ENCODE measurements at places on chromosomes 16 and 17.

DNA sequence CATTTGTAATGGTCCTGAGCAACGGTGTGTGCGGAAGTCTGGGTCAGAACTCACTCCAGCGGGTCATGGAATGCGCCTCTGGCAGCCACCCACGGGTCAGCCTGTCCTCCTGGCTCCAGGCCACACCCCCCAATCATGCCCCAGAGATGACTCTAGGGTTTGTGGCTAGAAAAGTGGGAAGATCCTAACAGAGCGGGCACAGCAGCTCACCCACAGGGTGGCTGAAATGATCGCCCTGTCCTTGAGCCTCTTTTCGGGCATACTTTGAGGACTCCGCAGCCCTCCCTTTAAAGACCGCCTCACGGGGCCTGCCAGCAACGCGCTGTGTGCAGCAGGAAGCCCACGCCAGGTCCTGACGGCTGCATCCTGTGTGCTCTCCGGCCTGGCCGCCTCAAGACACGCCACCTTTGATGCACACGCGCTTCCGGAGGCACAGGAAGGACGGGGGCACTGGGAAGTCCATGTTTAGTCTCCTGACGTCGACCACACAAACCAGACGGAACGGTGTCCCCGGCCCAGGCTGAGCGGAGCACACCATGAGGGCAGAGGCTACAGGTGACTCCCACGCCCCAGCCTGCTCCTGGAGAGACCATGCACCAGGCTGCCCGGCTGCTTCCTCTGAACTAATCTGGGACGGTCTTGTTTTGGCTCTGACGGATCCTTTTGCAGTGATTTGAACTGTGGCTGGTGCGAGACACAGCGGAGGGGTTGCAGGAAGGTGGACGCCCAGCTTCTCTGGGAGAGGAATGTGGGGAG is 92.9 kb downstream of the TBC1D16 start:
- no peak for DNase-seq

DNA sequence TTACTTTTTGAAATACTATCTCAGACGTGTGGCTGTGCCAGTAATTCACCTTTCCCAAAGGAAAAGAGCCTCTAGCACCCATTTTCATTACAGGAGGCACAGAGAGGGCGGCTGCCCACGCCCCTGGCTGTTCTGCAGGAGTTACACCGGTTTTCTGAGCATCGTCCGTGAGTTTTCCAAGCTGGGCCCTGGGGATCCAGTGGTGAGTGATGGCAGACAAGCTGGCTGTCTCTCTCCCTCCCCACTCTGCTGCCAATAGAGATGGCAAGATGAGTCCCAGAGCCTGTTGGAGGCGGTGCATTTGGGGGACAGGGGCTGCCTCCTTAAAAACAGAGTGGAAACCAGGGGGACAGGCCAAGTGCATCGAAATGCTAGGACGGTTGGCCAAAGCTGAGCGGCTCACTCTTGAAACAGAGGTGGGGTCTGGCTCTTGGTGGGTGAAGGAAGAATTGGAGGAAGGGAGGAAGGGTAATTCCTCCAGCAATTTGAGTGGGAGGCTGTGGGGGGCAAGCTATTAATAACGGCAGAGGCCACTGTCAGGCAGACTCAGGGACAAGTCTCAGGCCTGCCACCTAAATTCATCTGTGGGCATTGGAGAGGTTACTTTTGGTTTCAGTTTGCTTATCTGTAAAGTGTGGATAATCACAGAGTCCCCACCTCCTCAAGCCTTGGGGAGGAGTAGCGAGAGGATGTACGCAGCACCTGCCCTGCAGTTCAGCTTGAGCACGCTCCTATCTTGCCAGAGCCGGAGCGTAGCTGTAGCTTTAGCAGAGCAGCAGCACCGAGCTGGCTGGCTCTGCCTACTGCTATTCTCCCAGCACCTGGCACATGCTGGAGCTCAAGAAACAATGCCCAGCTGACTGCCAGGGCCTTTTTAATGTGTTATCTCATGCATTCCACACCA is 7.5 kb upstream of the NOS2 start:
- DNase-seq, result no peak

DNA sequence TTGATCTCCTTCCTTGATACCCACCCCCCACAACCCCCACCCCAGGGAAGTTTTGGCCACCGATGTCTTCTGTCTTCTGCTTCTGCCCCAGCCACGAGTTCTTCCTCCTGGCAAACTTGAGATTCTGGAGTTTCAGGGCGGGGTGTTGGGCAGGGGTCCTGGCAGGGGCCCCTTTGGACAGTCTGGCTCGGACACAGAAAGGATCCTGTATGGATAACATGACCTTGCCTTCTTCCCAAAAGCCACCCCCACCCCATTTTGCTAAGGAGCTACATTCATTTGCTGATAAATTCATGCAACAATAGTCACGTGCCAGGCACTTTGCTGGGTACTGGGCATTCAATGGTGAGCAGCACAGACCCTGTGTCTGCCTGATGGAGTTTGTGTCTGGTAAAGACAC is 5.9 kb upstream of the COL1A1 start:
- DNase-seq, result no peak

DNA sequence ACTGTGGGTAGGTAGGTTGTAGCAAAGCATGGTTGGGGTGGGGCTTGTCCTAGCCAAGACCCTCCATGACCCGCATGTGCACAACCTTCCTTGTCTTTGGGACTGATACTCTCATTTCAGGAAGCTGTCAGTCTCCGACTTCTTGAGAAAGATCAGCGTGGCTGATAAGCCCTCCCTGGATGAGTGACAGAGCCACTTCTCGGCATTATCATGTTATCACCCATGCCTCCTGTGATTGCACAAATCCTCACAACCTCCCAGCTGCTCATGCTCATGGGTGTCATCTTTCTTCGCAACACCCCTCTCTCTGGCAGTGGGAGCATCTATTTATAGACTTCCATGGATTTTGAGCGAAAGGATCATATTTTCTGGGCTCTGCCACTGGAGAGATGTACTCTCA is 314.2 kb downstream of the FOXL1 start:
- no peak for DNase-seq

GRCh38 chr16:50806099-50807062 is 64.5 kb downstream of the CYLD start:
- DNase-seq, result peak; percentile 88

DNA sequence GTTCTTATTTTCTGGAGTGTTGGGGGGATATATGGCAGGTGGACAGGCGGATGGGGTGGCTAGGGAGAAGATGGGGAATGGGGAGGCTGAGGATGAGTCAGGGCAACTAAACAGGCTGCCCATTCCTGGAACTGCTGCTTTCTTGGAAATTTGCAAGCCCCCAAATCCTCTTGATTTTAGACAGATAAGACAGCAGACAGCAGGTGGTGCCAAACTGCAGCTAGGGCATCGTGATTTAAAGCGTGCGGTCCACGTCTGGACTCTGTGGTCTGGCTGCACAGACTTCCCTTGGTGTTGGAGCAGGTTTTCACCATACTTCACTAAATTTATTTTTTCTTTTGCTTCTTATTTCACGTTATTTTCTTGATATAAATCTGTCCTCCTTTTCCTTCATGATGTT is 10.9 kb upstream of the KRT24 start:
- DNase-seq, result no peak

DNA sequence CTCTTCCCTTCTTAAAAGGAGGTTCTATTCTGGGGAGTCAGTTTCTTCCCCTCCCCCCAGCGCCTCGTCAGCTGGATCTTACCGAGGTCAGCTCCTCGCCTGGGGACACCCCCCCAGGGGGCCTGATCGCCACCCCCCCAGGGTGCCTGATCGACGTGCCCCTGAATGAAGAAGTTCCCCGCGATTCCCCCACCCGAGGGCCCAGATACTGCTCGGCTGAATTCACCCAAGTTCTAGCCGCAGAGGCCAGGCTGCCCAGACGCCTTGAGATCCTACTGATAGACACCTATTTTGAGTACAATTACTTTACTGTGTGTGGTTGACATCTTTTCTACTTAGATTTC is 1.4 kb downstream of the RAB11FIP3 start:
- DNase-seq, result no peak

- DNase-seq, result no peak
Measured at GRCh38 chr17:48717367-48718226, 4.7 kb downstream of the PRAC1 start.

- no peak for DNase-seq
Measured at GRCh38 chr17:13202835-13203234, 185.0 kb upstream of the ELAC2 start.

GRCh38 chr16:86997058-86997457 is 320.1 kb downstream of the C16orf95 start:
- no peak for DNase-seq

GRCh38 chr16:47045459-47045858 is 72.0 kb upstream of the DNAJA2 start:
- DNase-seq, result no peak

DNA sequence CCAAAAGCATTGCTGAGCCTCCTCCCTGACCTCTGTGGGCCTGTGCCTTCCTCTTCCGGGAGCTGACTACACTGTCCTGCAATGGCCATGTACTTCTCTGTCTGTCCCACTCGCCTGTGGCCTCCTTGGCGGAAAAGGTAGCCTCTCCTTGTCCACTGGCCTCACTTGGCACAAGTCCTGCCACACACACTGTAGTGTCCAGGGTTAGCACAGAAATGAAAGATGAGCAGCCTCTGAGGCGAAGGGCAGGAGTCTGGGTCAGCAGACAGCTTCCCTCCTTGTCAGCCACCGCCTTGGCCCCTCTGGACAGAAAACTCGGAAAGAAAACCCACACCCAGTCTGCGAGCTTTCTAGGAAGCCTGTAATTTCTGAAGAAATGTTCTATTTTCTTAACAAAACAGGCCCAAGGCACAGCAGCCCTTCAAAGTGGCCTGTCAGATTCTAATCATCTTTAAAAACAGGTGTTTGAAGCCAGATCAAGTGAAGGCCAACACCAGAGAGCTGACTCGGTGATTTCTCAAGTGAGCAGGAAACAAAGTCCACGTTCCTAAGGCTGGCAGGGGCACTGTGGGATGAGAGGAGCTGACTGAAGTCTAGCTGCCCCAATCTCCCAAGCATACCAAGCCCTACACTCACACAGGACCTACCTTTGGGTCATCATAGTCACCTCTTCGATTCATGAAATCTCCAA is 67.2 kb downstream of the GTF3C1 start:
- DNase-seq, result no peak

GRCh38 chr17:68600931-68601564 is at the start of gene FAM20A:
TSS of gene FAM20A (minus strand) at chr17:68601367. CDS start at chr17:68600666, 701 bp downstream.
- peak; percentile 34 for DNase-seq

DNA sequence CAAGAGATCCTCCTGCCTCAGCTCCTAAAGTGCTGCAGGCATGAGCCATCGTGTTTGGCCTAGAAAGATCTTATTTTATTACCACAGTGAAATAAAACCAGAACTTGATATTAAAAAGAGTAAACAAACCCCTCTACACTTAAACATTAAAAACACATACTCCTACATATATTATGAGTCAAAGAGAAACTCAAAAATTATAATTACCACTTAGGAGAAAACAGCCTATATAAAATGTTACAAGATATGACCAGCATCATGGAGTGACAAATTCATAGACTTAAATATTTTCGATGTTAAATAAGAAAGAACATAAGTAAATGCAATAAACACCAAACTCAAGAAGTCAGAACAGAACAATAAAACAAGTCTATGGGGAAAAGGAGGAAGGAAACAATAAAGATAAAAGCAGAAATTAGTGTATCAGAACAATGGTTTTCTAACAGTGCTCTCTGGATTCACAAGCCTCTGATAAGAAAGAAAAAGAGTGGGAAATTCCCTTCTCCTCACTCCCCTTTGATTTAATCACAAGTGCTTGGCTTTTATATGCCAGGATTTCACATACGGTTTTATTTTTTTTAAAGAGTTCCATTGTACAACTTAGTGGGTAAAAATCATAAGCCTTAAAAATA is 23.0 kb downstream of the SKAP1 start:
- DNase-seq, result no peak

DNA sequence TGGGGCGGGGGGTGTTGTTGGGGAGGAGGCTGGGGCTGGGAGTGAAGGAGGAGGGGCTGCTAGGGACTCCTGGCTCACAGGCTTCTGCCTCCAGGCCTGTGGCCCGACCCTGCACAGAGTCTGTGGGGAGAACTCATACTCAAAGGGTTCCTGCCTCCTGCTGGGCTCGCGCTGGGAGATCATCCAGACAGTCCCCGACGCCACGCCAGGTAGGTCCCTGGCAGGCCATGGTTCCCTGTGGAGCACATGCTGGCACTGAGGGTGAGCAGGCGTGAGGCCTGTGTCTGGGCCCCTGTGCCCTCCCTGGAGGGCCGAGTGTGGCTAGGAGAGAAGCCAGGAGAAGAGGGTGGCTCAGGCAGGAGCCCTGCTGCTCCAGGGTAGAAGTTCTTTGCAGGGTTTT is 4.6 kb downstream of the ITGAD start:
- DNase-seq, result no peak

DNA sequence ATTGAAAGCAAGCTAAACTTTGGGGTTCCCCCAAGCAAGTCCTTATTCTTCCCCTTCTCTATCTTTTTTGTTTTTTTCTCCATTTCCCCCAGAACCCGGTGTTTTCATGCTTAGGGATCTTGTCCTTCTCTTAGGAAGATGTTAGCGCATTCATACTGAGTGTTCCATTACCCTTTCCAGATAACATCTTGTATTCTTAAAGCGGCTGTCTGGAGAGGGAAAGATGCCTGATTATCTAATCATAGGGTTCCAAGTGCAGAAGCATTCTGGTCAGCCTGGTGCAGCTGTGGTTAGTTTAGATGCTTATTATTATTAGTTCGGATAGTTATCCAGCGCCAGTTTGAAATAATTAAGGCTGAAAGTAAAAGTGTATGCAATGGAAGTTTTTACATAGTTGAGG is 2.0 kb downstream of the TOM1L1 start:
- no peak for DNase-seq

DNA sequence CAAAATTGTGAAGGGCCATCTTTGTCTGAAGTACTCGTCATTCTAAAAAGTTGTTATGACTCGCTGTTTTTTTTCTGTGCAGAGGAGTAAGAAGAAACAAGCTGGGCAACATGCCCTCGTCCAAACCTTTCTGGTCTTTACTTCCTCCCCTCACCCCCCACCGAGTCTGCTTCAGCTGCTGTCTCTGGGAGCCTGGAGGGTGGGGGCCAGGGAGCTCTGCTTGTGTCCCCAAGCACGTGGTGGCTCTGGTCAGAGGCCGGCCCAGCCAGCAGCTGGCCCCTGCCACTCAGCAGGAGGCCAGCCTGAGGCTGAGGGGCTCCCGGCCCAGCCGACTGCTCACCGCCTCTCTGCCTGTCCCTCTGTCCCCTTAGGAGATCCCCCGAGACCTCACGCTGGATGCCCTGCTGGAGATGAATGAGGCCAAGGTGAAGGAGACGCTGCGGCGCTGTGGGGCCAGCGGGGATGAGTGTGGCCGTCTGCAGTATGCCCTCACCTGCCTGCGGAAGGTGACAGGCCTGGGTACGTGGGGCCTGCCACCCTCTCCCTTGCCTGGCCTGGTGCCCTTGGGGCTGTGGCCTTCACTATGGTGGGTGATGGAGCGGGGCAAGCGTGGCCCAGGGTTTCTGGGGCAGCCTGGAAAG is 53.7 kb upstream of the LGALS9 start:
- peak; percentile 75 for DNase-seq

DNA sequence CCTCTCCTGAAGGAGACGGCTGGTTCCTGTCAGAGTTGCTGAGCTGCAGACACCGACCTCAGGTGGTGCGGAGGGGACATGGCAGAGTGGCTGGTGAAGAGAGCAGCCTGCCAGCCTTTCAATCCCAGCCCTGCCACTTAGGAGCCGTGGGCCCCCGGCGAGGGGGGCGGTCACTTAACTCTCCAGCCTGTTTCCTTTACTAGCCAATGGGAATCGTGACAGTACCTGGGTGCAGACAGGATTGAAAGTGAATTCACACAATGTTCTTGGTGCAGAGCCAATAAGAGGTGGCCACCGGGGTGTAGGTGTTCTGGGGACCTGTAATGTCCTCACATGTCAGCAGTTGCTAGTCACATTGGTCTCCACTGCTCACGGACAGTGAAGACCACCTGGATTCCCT is 13.5 kb downstream of the ACE start:
- no peak for DNase-seq

- no peak for DNase-seq
Measured at GRCh38 chr17:66094727-66095126, 97.2 kb downstream of the CEP112 start.

All from AG10803 (cell line).